ENCODE measurements at places on chromosomes 2 and 18.

DNA sequence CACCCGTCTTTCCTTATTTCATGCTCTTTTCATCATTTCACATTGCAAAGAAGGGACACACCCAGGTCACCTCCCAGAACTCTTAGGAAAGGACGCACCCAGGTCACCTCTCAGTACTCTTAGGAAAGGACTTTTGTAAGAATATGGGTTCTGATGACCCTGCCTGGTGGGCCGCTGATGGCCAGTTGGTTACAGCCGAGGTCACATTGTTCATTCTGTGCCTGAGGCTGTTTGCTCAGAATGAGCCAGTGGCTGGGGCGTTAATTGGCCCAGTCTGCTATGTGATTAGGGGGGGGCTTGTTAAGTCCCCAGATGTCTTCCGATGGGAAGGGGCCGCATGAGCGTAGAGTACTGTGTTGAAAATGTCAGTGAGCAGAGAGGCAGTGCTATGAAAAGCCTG is 9.4 kb downstream of the MLPH start:
- DNase-seq = no peak

GRCh38 chr18:44453505-44453904 is 227.2 kb upstream of the SETBP1 start:
- no peak for DNase-seq

GRCh38 chr18:6069539-6069938 is 174.2 kb upstream of the TMEM200C start:
- no peak for DNase-seq

DNA sequence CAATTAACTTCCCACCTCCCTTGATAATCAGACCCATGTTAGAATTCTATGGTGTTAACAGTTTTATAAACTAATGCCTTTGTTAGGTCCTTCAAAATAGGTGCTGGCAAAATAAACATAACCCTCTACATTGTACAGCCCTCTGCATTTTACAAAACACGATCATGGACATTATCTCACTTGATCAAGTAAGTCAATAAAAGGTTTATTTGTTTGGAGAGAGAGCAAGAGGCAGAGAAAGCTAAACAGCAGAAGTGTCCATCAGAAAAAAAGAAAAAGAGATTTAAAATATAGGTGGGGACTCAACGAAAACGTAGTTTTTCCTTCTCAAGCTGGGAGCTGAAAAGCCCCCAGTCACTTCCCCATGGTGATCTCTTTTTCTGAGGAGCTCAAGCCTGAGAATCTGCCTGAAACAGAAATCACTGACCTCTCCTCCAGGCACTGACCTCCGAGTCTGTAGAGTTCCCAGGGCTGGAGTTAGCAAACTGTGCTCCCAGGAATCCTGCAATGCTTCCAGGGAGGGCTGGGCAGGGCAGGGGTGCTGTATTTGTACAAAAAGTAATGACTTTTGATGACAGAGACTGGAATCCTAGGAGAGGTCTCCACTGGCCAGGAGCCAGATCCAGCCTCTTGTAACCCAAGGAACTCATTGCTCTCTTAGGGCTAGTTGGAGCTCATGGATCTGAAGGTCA is 137.8 kb upstream of the KLHL29 start:
- DNase-seq = no peak

GRCh38 chr18:5395860-5396448 is 100.4 kb upstream of the ZBTB14 start:
- no peak for DNase-seq

DNA sequence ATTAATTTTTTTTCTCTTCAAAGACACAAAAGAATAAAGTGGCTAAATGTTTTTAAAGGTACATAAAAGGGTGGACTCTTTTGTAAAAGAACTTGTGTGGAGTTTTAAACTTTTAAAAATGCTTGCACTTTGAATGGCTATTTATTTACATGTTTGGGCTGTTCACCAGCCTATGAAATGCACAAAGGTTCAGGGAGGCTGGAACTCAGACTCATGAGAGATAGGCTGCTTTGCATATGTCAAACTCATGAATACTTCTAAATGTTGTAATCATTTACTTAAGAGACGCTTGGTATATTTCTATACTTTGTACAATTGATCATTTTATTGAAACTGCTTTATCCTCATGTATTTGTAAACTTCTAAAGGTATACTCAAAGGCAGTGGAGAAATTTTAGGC is 79.9 kb downstream of the ZEB2 start:
- DNase-seq = no peak

DNA sequence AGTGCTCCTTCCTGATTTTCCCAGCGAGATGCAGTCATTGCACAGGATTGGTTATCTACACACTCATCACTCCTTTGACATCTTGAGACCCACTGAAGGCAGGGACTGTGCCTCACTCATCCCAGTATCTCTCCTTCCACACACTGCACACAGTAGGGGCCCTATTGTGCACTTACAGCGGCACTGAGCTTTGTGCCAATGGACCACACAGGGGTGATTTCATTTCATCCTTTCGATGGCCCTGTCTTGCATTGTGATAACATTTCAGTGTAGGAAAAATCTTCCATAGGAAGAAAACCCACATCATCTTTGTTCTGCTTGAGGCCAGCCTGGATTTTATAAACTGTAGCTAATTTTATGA is 11.0 kb upstream of the LRRFIP1 start:
- no peak for DNase-seq

DNA sequence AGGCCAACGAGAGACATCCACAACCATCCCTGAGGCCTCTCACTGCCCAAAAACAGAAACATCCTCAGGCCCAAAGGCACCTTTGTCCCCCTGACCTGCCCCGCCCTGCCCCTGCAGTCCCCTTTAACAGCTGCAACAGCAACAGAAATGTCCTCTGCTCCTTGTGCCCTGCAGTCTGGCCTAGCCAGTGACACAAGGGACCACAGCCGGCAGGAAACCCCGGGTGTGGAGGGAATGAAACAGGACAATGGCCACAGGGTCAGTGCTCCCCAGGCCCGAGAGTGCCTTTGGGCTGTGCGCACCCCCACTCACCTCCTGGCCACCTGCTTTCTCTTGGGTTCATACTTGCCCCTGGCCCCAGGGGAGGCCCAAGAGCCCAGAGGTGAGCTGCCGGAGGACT is 35.6 kb downstream of the SNED1 start:
- DNase-seq = no peak

DNA sequence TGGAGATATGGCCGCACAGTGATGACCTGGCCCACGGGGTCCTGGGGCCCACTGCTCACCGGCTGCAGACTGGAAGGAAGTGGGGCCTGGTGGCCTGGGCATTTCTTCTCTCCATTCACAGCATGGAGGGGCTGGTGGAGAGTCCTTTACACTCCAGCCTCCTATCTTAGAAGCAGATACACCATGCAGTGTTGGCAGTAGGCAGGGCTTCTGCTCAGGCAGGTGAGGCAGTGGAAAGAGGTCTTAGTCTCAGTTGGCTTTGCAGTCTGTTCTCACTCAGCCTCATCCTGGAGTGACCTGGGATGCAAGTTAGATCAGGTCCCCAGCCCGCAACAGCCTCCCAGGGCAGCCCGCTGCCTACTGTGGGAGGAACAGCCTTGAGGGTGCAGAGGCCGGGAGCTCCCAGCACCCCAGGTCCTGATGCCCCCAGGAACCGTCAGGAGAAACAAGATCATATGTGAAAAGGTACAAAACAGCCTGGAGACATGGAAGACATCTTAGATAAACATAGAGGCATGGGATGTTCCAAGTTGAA is 45.8 kb upstream of the OTOS start:
- DNase-seq = no peak

DNA sequence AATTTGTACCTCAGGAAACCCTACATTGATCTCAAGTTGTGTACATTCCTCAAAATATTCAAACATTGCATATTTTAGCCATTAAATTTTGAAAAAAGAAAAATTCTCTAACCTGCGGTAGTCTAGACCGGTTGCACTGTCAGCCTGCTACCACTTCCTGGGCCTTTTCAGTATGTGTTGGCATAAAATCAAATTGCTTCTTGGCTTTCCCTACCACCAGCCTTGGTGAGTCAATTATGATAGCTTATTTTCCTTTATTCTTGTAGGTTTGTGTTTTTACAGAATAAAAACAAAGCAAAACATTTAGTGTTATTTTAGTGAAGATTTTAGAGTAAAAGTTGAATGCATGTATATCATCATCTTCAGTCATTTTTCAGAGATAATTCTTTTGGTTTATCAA is 61.2 kb downstream of the FAM171B start:
- no peak for DNase-seq

DNA sequence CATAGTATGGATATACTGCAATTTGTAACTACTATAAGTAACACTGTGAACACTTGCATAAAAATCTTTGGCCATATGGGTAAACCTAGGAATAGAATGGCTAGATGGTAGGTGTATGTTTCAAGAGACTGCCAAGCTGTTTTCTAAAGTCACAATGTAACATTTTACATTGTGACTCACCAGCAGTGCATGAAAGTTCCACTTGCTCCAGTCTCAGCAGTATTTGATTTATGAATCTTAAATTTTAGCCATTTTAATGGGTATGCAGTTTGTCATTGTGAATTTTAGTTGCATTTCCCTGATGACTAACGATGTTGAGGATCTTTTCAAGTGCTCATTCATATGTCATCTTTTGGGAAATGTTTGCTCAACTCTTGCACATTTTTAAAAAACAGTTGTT is 86.1 kb downstream of the FARSB start:
- DNase-seq = no peak

GRCh38 chr2:10635430-10635829 is 54.3 kb downstream of the NOL10 start:
- no peak for DNase-seq

DNA sequence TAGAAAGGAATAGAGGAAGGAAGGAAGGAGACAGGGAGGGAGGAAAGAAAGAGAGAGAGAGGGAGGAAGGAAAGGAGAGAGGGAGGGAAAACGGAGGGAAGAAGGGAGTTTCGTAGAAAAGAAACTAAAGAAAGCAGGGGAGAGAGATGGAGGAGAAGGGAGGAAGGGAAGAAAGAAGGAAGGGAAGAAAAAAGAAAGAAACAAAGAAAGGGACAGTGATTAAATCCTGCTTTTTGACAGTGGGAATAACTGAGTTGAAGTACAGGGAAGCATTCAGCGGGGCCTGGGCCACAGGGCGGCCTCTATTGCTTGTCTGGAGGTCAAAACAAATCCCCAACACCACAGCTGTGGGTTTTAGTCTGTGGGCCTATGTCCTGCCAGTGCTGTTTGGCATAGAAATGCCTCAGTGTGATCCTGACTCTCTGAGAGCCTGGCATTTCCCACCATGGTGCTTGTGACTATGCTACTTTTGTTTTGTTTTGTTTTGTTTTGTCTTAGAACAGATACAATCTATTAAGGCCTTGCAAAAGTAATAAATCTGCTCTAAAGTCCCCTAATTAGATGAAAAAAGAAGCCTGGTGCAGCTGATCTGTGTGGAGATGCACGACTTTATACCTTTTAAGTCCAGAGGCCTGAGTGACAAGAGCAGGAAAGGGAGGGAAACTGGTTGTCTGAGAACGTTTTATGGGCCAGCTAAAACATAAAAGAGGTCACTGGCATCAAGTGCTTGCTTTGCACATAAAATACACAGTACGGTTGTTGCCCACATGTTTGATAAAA is 40.0 kb downstream of the IL1RL2 start:
- no peak for DNase-seq

DNA sequence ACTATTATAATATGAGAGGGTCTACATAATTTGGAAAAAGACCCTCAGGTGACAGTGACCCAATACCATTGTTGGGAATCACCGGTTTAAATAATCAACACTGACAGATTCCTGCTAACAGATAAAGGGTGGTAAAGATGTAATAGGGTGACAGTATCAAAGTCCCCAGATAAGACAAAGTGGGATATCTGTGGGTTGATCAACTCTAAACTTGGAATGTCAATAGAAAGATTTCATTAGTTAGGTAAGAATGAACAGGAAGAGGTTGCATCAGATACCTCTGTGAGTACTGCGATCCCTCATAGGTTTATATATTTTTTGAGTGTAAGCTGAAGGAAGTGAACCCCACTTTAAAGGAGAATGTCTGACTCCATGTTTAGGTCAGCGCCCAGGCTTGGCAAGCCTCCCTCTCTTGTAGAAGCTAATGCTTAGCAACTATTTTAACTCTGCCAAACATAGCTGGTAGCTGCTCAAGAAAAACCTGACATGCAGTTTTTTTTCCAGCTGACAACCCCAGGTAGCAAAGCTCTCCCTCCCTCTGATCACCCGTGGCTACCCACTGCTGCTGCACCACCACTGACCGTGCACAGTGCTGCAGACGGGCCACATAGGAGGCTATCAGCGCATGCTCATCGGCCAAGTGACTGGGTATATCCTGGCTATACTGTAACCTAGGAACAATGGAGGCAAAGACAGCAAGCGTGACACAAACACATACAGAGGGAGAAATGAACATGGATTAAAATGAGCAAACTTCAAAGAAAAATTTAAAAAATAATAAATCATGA is 113.3 kb upstream of the DNMT3A start:
- DNase-seq = no peak

- no peak for DNase-seq
Measured at GRCh38 chr18:5710235-5710634, 166.4 kb upstream of the EPB41L3 start.

DNA sequence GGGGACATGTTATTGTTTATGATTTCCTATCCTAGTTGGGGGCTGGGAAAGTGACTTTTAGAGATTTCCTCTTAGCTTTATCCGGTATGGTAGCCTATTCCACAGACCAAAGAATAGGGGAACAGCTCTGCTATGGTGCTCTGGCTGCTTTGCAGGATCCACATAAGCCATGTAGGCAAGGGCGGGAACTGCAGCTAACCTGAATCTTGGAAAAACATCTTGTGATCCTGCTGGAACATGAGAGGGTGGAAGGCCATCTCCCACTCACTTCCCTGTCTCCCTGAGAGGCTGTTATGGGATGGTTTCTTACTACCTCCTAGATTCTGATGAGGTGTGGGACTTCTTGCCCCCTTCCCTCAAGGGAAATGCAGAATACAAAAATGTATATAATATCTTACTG is 2.0 kb upstream of the DARS1 start:
- no peak for DNase-seq

GRCh38 chr18:42137693-42138375 is 182.8 kb downstream of the PIK3C3 start:
- no peak for DNase-seq

DNA sequence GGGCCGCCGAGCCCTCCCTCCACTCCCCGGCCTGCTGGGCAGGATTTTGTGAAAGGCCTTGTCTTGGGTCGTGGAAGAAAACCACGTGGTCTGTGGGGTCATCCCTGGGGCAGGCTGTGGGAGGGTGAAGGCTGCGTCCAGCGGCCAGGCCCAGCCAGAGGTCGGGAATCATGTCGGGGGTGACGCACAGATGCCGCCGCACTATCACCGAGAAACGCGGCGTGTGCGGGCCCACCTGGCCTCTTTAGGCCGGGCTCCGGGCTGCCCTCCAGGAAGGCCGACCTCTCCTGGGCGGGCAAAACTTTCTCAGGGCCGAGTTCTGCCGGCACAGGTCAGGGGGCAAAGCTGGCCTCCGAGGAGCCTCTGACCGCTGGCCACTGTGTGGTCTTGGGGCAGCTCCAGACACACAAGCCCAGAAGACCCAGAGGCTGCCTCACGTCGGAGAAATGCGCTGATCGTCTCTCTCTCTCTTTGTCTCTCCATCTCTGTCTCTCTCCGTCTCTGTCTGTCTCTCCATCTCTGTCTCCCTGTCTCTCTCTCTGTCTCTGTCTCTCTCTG is 28.4 kb downstream of the NFATC1 start:
- no peak for DNase-seq
